ENCODE measurements at places on chromosomes 1 and 21.

DNA sequence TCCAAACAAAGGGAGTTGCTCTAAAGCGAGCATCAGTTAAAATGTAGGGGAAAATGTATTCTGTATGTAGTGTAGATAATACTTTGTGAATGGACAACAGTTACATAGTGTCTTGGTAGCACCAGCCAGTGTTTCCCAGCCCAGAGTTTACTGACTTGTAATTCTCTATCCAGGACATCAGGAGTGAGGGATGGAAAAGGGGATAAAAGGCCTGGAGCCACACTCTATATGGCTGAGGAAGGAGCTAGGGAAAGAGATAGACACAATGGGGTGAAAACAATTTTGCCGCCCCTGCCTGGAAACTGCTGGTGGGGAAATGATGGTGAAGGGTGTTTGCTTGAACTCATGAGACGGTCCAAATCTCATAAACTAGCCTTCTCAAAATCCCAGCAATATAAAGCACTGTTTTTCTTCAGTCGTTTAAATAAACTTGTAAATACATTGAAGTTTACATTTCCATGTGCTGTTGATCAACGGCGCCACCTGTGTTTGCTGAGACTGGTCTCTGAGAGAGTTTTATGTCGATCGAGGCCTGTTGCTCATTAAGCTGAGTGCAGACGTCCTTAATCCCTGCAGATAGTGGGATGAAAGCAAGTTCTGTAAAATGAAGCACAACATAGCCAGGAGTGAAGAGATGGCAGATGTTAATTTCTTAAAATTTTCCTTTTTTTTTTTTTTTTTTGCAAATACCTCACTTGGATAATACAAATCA lies 27.9 kb upstream of the AGO1 start:
- DNase-seq, result peak; percentile 95

GRCh38 chr1:22932803-22933470 lies 39.7 kb downstream of the LACTBL1 start:
- no peak for DNase-seq

- DNase-seq, result no peak
Measured at GRCh38 chr1:29473161-29473855, 237.0 kb downstream of the PTPRU start.

- no peak for DNase-seq
Measured at GRCh38 chr21:17352996-17353655, 159.7 kb upstream of the CXADR start.

- DNase-seq, result no peak
Measured at GRCh38 chr1:11379851-11380250, 99.1 kb upstream of the DISP3 start.

Measured in NCI-H510A treated with DMSO at 0.1 percent for 48 hours (cell line).